ENCODE measurements at places on chromosomes 4 and X.
A peak's percentile ranks its signal among the peaks of the same experiment; 100 is the strongest.

GRCh38 chr4:142282870-142283431 is 563.1 kb downstream of the INPP4B start:
- DNase-seq, result no peak

DNA sequence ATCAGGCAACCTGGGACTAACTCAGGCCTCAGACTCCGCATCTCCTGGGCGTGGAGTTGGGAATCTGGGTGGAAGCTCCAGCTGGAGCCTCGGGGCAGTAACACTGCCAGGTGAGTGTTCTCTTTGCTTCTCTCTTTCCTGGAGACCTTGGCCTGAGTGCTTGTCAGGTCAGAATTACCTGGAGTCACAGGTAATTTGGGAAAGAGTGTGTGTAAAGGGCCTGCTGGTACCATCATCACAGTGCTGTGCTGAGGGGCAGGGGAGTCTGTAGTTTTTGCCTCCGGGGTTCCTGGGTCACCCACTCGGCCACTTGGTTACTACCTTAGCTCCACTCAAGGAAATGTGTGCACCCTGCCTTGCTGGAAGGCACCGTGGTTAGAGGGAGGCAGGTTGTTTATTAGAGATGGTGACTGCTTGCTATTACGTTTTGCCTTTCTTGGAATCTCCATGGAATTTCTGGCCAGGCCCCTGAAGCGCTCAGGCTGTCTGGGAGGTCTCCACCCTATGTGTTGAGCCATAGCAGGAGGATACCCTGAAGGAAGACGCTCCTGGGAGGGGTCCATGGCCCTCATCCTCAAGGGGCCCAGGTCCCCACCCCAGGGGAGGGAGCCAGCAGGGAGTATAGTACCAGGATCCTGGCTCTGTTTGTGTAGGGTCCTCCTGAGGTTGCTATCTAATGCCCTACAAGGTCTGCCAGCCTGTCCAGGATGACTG is 2.9 kb downstream of the GPR78 start:
- DNase-seq, result no peak

DNA sequence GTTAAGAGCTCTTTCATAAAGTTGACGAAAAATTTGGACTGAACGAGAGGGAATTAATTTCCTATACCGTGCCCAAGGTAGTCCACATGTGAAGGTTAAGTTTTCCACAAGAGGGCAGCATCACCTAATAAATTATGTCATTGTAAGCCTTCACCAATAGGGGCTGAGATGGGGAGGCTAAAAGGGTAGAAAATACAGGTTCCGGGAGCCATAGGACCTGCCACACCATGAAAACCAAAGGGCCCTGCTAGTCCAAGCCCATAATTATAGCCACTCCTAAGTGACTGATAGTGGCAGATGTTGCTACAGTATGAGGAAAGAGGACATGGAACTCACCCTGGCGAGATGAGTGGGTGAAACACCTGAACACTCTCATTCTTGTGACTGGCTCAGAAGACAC is 122.2 kb downstream of the SHROOM4 start:
- DNase-seq, result peak; percentile 57

- no peak for DNase-seq
Measured at GRCh38 chr4:133287396-133287795, 138.3 kb downstream of the PCDH10 start.

DNA sequence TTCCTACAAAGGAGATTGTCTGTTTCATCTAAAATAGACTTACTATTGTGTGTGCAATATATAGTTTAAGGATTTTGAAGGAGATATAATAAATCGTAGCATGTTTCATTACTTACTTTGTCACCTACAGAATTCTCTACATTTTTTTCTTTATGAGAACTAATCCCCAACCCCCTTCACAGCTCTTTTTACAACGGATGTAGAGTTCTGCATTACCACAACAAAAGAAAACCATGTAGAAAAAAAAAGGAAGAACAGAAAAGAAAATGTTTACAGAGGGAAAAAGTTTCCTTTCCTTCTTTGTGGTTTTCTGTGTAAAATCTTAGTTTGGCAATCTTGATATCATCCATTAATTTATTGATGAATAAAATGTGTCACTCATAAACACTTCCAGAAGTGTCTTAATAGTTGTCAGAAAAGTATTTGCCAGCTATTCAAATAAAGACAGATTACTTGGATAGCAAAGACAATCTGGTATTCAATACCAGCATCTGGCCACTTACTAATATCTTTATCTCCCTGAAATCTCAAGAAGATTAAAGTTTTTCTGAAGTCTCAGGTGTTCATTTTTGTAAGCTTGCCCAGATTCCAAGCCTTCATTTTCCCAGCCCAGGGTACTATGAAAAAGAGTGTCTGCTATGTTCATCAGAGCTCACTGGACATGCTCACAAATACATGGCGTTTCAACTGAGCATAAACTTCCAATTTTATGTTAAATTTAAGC is 806.8 kb downstream of the PCDH19 start:
- no peak for DNase-seq

DNA sequence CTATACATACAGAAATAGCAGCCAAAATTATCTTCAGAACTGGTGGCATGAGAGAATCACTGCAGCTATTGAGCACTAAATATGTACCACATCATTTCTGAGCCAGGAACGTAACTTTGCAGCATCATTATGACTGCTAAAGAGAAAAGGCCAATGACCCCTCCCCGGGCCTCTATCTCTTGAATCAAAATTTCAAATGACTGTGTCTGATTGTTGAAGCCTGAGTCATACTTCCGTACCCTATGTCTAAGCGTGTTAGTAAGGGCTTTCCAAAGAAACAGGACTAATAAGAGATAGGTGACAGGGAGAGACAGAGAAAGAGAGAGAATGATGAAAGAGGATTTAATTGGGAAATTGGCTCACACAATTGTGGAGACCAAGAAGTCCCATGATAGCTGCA is 445.5 kb upstream of the SPANXN1 start:
- no peak for DNase-seq

- DNase-seq, result no peak
Measured at GRCh38 chr4:102535398-102536082, 34.4 kb downstream of the NFKB1 start.

GRCh38 chr4:14977830-14978229 is 24.5 kb upstream of the CPEB2 start:
- no peak for DNase-seq

DNA sequence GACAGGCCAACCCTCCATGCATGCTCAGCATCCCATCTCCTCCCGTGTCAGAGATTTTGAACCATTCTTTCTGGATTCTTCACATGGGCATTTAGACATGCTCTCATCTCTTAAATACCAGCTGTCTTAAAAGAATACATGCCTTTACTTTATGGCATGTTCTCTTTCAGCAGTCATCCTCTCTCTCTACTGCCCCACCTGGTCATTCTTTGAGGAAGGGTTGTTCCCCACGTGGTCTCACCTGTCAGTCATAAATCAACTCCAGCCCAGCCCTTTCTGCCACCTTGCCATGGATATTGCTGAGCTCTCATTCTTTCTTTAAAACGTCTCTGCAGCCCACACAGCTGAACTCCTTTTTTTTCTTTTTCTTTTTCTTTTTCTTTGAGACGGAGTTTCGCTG is 111.3 kb downstream of the ARHGAP10 start:
- peak; percentile 72 for DNase-seq

- no peak for DNase-seq
Measured at GRCh38 chr4:151389311-151389710, 19.7 kb upstream of the FHIP1A start.

DNA sequence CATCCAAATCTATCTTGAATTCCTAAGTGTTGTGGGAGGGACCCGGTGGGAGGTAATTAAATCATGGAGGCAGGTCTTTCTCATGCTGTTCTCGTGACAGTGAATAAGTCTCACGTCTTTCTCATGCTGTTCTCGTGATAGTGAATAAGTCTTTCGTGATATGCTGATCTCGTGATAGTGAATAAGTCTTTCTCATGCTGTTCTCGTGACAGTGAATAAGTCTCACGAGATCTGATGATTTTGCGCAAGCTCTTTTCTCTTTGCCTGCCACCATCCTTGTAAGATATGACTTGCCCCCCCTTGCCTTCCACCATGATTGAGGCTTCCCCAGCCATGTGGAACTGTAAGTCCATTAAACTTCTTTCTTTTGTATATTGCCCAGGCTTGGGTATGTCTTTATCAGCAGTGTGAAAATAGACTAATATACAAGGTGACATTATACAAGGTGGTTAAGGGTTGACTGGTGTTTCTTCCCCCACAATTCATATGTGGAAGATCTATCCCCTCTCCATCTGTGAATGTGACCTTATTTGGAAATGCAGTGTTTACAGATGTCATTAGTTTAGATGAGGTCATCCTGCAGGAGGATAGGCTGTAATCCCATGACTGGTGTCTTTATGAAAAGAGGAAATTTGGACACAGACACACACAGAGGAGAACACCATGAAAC is 27.6 kb downstream of the ARSD start:
- DNase-seq, result no peak

DNA sequence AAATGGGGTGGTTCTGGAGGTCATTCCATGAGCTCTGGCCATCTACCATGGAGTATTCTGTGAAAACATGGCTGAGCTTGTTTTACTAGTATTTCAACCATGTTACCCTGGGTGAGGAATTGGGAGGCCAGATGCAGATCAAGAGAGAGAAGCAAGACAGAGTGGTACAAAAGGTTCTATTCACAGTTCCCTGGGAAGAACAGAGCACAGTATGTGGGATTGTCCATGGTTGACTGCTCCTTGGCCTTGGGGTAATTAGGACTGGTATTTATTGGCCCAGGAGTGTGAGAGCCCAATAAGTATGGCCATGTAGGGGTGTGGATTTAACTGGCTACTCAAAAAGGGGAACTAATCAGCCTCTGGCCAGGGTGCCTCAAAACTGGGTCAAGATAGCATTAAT is 239.7 kb upstream of the GATB start:
- DNase-seq, result no peak

DNA sequence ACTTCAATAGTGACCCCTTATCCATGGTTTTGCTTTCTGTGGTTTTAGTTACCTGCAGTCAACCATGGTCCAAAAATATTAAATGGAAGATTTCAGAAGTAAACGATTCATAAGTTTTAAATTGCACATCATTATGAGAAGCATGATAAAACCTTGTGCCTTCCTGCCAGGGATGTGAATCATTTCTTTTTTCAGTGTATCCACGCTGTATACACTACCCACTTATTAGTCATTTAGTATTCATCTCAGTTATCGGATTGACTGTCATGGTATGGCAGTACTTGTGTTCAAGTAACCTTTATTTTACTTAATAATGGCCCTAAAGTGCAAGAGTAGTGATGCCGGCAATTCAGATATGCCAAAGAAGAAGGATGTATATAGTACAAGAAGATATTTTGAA is 37.7 kb upstream of the TASL start:
- no peak for DNase-seq

- DNase-seq, result no peak
Measured at GRCh38 chr4:137414802-137415201, 117.5 kb downstream of the PCDH18 start.

DNA sequence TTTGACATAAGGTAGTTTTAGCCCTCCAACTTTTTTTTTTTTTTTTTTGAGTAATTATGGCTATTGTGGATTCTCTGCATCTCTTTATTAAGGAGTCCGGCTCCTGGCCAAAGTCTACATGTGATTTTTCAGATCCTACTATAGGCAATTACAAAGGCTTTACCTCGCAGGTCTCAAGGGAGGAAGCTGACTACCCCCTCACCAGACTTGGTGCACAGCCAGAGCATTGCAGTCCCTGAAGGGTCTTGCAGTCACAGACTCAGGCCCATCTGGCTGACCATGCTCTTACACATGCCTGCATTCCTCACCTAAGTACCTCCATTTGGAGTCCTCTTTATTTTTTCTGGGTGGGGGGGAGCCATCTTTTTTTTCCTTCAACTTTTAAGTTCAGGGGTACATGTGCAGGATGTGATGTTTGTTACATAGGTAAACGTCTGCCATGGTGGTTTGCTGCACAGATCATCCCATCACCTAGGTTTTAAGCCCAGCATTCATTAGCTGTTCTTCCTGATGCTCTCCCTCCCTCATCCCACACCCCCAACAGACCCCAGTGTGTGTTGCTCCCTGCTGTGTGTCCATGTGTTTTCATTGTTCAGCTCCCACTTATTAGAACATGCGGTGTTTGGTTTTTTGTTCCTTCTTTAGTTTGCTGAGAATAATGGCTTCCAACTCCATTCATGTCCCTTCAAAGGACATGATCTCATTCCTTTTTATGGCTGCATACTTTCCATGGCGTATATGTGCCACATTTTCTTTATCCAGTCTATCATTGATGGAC is 88.4 kb upstream of the STIM2 start:
- DNase-seq, result no peak

GRCh38 chrX:52870046-52870445 is 2.2 kb upstream of the XAGE3 start:
- DNase-seq, result no peak

DNA sequence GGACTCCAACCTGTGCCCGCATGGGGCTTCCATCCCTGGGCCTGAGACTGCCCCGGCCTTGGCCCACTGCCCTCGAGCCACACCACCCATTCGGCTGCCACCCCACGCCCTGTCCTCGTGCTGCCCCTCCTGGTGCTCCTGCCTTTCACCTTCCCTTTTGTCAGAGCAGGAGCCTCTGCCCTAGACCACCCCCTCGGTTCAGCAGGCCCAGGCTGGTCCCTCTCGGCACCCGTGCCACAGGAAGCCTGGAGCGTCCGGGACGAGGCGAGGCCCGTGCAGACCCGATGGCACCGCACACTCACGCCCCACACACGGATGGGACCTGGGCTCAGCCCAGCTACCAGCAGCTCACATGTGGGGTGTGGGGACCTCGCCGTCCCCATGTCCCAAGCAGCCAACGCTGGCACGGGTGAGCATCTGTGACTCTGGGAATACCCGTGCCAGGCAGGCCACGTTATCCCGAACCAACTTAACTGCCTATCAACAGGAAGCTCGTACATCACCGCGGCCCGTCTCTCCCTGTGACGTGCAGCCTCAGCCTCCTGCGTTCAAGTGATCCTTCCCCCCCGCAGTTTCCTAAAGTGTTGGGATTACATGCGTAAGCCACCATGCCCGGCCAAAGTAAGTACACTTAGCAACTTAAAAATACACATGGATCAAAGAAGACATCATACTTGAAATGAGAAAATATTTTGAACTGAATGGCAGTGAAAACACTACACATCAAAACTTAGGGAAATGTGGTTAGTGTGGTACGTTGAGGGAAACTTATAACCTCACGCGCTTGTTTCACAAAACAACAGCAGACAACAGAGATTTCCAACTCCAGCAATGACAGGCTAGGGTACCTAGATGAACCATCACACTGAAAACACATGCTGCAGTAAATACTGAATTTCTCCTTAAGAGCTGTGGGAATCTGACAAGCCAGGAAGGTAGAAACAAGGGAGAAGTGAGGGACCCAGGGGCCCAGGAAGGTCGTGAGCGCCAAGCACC is 29.0 kb downstream of the LRPAP1 start:
- no peak for DNase-seq

GRCh38 chr4:91769912-91770311 is 533.9 kb upstream of the GRID2 start:
- DNase-seq, result no peak

DNA sequence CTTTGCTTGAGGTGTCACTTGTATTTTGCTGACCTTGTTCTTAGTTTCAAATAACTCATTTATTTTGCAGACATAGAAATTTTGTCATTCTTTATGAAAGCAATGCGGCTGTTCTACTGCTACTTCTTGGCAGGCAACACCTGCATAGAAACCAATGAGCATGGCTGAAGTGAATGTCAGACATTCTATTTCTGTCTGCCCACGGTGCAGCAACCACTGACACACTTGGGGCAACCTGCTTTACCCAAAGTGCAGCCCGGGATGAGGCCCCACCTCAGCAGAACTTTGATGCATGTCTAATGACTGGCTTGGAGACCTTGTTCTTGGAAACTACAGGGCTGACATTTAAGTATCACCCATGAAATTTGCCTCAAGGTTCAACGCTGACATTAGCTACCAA is 93.6 kb downstream of the RBM47 start:
- DNase-seq, result no peak

- no peak for DNase-seq
Measured at GRCh38 chr4:4549534-4549933, 7.7 kb upstream of the STX18 start.

All from RPMI8226 (cell line).